ENCODE measurements at places on chromosomes 16 and 17.

DNA sequence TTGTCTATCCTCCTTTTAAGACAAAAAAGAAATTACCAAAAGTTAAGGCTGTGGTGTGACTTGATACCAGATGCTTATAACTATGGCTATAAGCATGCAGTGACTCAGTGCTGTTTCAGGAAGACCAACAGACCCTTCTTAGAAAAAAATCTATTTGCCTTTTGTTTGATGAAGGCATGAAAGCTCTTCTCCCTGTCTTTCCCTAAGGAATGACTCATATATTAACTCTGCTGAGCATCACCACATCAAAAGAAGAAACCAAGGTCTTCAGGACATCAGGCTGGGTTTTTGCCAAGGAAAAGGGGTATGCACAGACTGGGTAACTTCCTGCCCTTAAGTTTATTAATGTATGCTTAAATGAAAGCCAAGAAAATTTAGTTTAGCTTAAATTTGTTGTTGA is 47.1 kb downstream of the VMP1 start:
- DNase-seq: no peak

GRCh38 chr16:22054847-22055590 is 37.3 kb upstream of the VWA3A start:
- DNase-seq: no peak

GRCh38 chr16:75446416-75446815 is 13.1 kb upstream of the CFDP1 start:
- no peak for DNase-seq

- no peak for DNase-seq
These were observed at the start of gene C1QTNF8 for GRCh38 chr16:1096169-1097082. TSS of gene C1QTNF8 (minus strand) at chr16:1096244. CDS start at chr16:1094922, 1,322 bp downstream.

DNA sequence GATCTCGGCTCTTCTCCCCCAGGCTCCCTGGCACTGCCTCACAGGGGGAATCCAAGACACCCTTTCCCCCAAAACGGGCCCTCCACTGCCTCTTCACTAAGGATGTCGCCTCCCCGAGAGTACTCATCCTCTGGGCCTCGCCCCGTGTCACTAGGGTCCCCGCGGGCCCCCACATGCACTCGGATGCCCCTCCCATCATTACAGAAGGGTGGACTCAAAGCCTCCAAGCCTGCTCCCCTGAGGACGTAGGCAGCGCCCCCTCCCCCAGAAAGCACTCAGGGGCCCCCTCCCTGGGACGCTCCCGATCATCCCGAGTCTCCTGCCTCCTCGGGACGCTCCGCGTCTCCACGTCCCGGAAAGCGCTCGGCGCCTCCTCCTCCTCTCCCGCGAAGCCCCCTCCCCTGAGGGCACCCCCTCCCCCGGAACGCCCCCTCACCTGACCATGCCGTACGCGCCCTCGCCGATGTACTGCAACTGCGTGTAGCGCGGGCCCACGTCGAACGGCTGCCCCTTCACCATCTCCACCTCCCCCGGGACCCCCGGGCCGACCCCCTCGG is 338 bp downstream of the MAPK3 start:
- no peak for DNase-seq

GRCh38 chr17:37787055-37787757 is 42.3 kb upstream of the HNF1B start:
- DNase-seq: no peak

GRCh38 chr17:5581655-5582054 is 2.7 kb downstream of the NLRP1 start:
- no peak for DNase-seq

GRCh38 chr17:47888293-47888692 is 7.7 kb upstream of the SP2 start:
- DNase-seq: no peak

GRCh38 chr17:66807182-66807581 is 27.7 kb upstream of the CACNG5 start:
- no peak for DNase-seq

DNA sequence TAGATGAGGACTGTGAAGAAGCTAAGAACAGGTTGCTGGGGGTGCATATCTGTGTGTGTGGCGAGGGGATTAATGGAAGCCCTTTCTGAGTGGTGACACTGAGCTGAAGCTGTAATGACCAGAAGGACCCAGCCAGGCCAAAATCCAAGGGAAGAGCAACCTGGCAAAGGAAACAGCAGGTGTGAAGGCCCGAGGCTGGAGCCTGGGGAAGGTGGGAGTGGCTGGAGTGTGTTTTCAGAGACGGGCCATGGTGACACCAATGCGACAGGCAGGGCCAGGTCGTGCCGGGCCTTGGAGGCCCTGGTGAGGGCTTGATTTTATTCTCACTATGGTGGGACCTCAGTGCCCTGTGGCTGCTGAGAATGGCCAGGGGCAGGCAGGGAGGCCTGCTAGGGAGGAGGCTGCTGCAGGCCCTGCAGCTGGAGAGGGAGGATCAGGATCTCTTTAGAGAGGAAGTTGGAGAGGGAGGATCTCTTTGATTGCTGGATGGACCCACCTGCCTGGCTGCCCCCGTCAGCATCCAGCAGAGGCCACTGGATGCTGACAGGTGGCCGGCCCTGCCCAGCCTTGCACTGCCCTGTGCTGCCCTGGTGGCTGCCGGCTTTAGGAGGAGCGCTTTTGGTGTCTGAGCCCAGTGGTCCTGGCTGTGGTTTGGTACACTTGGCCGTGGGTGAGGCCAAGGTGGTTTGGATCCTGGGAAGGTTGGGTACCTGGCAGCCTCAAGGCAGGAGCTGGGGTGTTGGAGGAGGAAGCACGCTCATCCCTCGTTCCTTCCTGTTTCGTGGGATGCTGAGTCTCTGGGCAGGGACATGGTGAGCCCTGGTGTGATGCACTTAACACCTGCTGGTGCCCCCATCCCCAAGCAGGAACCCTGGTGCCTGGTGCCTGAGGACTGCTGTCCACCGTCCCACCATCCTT is 188.3 kb downstream of the SEC14L1 start:
- no peak for DNase-seq

GRCh38 chr16:30418350-30419181 is 11.2 kb downstream of the ZNF771 start:
- DNase-seq: no peak

GRCh38 chr17:30315106-30315505 is 18.8 kb downstream of the TMIGD1 start:
- DNase-seq: no peak

- DNase-seq: no peak
These were observed 674.7 kb upstream of the KIF2B start for GRCh38 chr17:53148058-53148457.

GRCh38 chr16:51592001-51592501 is 441.0 kb upstream of the SALL1 start:
- DNase-seq: no peak

GRCh38 chr17:49875685-49876084 is 27.8 kb upstream of the TAC4 start:
- DNase-seq: no peak

DNA sequence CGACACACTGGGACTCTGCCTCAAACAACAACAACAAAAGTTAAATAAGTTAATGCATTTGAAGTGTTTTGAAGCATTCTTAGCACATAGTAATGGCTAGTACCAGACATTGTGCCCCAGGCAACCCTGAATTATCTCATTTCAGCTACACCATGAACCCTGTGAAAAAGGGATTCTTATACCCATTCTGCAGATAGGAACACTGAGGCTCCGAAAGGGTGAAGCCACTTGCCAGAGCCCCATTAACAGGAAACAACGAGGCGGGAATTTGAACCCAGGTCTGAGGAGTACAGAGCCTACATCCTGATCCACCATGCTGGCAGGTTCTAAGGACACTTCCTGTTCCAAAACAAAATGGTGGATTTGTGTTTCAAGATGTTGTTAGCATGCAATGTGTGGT is 9.2 kb downstream of the GPR139 start:
- no peak for DNase-seq

DNA sequence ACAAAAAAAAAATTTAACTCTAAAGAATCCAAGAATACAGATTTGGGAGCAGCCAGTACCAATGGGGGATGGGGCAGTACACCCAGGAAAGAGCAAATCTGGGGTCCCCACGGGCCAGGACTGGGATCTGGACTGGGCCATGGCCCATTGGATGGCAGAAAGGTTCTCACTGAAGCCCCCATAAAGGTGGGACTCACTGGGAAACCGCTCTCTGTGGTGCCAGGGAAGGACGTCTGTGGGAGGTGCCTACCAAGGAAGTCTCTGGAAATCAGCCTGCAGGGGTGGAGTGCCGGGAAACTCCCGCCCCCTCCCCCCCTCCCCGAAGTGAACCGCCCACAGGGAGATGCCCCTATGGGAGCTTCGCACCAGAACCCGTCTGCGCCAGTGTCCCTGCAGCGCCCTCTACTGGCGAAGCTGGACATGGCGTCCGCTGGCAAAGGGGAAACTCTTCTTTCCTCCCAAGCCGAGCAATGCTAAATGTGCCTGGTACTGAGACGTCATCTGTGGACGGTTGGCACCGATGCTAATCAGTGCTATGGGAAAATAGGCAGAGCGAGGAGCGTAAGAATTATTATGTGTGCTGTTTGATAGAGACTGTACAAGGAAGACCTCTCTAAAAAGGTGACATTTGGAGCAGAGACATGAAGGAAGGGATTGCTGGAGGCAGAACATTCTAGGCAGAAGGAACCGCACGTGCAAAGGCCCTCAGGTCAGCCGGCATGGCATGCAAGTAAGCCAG is 671.1 kb downstream of the WWOX start:
- DNase-seq: peak; percentile 56

DNA sequence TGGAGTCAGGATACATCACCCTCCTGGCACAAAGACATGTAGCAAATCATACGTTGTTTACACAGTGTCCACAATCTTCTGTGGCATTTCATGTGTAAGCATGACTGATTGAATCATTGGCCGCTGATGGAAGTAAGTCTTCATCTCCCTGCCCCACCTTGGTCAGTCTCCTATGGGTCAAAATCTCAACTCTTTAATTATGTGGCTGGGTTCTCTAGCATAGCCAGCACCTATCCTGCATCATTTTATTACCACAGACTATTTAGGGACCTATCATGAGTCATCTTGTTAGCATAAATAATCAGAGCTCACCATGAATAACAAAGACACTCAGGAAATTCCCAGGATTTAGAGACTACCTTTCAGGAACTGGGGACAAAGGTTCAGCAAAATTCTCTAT is 15.9 kb downstream of the TANC2 start:
- DNase-seq: no peak

GRCh38 chr17:50686494-50687199 is 21.1 kb downstream of the ANKRD40 start:
- no peak for DNase-seq

DNA sequence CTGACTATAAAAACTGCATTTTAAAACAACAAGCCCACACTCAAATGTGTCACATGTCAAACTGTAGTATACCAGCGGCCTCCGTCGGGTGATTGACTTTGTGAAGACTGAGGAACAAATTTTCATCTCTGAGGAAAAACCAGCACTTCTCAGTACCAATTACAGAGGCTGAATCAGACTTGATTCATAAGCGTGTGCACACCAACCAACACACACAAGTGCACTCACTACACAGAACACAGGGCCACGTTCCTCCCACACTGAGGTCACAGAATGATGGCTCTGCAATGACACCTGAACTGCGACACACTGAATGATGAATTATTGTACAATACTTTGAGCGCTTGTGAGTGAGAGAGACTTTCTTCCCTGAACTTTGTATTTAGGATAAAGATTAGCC is 29.6 kb downstream of the XPO6 start:
- peak; percentile 27 for DNase-seq

DNA sequence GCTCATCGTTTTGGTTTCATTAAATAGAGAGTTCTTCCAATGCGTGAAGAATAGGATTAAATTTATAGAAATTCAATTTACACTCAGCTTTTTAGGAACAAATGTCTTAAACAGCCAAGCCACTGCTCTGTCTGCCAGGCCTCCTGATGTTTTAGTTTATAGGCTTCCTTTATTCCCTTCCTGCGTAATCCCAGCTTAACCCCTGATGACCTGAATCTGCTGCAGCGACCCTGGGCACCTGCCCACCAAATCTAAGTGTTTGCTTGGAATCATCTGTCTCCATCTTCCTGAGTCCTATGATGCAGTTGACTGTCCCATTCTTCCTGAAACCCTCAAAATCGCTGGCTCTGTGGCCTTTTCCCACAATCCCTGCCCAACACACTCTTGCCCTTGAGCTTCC is 179.9 kb downstream of the GSG1L start:
- no peak for DNase-seq

DNA sequence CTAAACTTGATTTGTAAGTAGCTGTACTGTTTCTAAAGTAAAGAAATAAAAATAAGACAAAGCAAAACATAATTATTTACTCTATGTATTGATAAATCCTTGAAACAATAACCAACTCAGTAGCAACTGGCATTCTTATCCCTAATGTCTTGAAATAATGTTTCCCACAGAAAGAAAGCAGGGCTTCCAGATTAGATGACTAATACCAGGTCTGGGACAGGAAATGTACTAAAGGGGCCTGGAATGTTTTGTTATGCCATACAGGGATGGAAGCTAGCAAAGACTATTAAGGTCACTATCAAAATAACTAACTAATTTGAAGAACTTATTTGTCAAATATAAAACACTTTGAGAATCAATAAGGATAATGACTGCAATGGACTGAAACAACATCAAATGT is 82.1 kb downstream of the CFDP1 start:
- DNase-seq: no peak

- no peak for DNase-seq
These were observed 70.8 kb downstream of the NLK start for GRCh38 chr17:28113269-28113668.

GRCh38 chr16:47991491-47991890 is 164.3 kb downstream of the ABCC12 start:
- DNase-seq: no peak

DNA sequence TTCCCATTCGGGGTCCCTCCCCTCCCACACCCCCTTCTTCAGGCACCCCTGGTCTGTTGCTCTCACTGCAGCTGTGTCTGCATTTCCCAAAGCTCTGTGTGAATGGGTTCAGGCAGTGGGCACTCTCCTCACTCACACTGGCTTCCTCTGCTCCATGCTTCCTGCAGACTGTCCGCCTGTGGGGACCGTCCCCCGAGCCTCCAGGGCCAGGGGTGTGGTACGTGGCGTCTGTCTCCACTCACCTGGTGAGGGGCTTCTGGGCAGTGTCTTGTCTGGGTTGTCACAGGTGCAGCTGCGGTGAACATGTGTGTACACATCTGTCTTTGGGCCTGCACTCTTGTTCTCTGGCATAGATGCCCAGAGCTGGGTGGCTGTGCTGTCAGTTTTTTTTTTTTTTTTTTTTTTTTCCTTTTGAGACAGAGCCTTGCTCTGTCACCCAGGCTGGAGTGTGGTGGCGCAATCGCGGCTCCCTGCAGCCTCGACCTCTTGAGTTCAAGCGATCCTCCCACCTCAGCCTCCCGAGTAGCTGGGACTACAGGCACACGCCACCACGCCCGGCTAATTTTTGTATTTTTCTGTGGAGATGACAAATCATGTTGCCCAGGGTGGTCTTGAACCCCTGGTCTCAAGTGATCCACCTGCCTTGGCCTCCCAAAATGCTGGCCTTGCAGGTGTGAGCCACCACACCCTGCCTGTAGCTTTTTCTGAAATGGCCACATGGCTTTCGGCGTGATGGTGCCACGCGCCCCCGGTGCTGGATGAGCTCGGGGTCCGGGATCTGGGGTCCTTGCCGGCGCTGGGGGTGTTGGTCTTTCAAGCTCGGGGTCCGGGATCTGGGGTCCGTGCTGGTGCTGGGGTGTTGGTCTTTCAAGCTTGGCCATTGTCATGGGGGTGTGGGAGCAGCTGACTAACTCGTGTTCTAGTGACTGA is 56.5 kb upstream of the ZNF750 start:
- DNase-seq: no peak

Data from stimulated activated CD4-positive, alpha-beta T cell treated with anti-CD3 and anti-CD28 coated beads, Interleukin-12 subunit alpha, Interleukin-12 subunit beta, amount 100 ng/mL, for 24 hours (primary cell).